ENCODE measurements at places on chromosomes 12 and 14.

- no peak for DNase-seq
Observed at GRCh38 chr12:68235576-68235975, 10.0 kb upstream of the IL26 start.

- no peak for DNase-seq
Observed at GRCh38 chr12:38411426-38411825, 94.9 kb downstream of the ALG10B start.

DNA sequence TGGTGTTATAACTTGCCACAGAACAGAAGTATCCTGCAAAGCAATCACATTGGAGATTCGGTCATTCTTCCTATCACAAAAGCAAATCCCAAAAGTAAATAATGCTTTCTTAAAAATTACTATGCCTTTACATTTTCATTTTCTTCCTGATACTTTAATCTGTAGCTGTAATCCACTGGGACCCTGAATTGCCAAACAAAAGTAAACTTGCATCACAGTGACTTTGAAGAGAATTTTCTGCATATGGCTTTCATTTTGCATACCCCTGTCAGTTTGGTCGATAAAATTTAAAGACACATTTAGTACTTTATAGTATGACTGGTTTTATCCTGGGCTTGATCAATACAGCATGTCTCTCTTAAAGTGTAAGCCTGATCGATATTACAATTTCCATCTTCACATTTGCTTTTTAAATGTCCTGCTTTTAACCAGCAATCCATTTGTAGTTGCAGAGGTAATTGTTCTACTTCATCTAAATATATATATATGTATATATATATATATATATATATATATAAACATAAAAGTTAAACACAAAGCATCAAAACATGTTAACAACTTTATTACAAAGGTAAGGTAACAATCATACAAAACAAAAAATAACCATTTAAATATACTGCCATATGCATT is 53.7 kb upstream of the PLEKHA5 start:
- no peak for DNase-seq

DNA sequence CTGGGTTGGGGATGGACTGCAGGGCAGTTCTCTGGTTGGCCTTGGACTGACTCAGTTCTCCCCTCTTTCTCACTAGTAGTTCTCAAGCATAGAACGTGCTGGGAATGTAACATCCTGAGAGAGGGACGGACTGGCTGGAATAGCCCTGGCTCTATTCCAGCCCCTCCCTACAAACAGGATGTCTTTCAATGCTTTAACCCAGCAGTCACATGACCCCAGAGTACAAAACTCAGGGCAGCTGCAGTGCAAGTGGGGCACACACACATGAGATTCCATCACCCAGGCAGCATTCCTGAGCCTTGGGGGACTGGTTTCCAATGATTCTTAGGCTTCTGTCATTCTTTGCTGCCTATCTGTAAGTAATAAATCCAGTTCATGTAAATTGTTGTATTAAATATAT is 1.6 kb upstream of the ACOT6 start:
- DNase-seq, result no peak

- no peak for DNase-seq
Observed at GRCh38 chr14:101027291-101027690, 123.8 kb upstream of the RTL1 start.

DNA sequence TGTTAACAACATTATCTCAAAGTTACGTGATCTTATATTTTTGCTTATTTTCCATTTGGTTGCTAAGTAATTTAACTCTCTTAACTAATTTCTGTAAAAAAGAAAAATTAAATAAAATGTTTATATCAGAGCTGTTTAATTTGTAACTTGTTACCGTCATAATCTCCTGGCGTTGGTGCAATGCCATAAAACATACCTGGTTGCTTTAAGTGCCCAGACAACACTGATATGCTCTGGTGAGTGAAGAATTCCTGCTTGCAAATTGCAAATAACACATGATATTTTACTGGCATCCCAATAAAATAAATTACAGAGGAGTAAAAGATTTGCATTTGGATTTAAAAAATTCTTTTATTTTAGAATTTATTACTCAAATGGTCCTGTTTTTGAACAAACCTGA is 640.1 kb upstream of the MIS18BP1 start:
- DNase-seq, result no peak

DNA sequence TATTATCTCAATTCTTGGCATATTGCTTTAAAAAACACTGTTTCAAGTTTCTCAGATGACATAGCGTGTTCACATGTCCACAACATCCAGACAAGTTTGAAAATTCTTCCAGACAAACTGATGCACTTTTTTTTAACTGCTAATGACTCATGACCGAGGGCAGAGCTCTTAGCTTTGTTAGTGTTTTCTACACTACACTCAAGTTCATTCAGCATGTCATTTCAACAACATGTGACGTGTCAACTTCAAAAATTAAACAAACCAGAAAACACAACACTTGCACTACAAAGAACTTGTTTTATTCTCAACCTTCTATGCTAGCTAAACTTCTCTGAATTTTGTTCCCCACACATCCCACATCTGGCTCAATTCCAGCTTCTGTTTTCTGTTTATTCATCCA is 1186.3 kb upstream of the FLRT2 start:
- DNase-seq, result no peak

- no peak for DNase-seq
Observed at GRCh38 chr12:126069549-126070165, 1004.4 kb downstream of the AACS start.

- DNase-seq, result no peak
Observed at GRCh38 chr12:128789356-128789929, 34.3 kb downstream of the SLC15A4 start.

DNA sequence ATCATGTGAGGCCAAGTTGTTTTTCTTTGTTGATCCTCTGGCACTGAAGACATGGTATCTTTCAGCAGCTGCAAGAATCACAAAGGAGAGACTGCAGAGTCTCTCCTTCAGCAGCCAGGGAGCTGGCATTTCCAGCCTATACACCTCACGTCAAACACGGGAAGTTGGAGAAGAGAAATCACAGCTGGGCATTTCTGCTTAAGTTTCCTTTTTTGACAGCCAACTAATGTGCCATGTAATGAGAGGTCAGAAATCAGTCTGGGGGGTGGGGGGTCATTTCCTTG is 28.3 kb downstream of the PHLDA1 start:
- DNase-seq, result no peak

DNA sequence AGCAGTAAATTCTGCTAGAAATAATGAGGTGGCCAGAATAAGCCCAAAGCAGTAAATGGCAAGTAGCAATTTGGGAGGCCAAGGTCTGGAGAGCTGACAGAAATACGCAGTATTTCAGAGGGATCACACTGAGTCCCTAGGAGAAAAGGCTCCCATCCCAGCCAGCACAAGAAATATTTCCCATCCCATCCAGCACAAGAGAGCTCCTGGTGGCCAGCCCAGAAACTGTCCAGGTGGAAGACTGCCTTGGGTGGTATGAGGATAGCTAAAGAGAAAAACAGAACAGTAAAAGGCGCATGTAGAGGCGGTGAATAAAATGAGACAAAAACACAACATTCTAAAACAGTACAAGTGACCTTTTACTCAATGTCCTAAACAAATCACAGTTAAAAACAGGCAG is 120.7 kb downstream of the HECTD4 start:
- DNase-seq, result no peak

DNA sequence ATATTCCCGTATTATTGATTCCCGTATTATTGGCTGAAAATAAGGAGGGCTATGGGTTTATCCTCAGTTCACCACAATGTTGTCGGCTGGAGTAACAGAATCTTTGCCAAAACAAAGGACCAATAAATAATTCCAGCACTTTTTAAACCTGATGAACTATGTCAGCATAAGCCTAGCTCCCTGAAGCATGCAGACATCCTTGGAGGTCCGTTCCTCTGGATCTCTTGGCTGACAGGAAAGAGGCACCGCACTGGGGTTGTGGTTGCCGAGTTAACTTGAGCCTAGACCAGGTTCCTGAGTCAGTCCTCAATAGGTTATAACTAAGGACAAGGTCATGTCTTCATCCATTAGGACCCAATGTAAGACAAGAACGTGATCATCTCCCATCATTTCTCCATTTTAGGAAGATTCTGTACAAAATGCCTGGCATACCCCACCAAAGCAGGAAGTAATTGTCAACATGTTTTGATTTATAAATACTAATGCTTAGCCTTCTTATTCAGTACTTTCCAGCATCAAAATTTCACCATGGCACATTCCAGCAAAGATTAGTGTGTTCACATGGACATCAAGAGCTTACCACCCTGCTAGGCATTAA is 36.6 kb downstream of the NID2 start:
- DNase-seq, result no peak

GRCh38 chr14:77707355-77707723 is 484 bp downstream of the ALKBH1 start:
- no peak for DNase-seq

GRCh38 chr14:93937519-93937918 is 10.4 kb downstream of the FAM181A start:
- no peak for DNase-seq

DNA sequence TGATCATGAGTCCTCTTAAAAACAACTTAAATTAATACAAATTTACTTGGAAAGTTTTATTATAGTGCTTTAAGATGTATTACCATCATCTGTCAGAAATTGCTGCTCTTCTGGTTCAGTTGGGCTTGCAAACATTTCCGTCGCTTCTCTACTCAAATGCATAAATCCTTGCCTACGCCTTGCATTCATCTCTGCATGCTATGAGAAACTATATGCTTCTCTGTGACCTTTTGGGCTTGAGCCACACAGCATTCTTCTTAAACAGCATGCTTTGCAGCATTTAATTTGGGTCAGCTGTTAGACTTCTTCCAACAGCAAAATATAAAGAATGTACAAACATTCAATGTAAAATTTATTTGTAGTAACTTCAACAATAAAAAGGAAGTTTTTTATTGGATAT is 305.7 kb upstream of the FLRT2 start:
- no peak for DNase-seq

- peak; percentile 47 for DNase-seq
Observed at GRCh38 chr12:100987552-100988521, 193.3 kb downstream of the ANO4 start.

GRCh38 chr14:64826845-64827244 is 52.9 kb downstream of the SPTB start:
- DNase-seq, result no peak

GRCh38 chr12:121530600-121531355 is 50.0 kb downstream of the KDM2B start:
- DNase-seq, result no peak

DNA sequence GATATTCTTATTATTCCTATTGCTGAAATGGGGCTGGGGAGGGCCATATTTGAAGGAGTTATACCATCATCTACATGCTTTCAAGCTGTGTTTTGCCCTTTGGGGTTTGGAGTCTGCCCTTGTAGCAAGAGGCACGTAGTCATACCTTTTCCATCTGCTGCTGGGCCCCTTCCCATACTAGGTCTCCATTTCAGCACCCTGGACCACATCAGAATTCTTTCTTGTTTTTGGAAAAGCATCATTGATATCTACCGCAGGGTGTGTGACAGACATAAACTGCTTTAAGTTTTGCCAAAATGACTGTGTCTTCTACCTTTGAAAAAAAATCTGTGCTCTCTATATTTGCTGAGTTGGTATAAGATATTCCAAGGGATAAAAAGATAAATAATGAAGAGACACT is 12.3 kb upstream of the DUSP6 start:
- DNase-seq, result no peak

- DNase-seq, result no peak
Observed at GRCh38 chr12:80946591-80946990, 8.9 kb upstream of the LIN7A start.

GRCh38 chr12:97751704-97752103 is 289.1 kb downstream of the RMST start:
- no peak for DNase-seq

DNA sequence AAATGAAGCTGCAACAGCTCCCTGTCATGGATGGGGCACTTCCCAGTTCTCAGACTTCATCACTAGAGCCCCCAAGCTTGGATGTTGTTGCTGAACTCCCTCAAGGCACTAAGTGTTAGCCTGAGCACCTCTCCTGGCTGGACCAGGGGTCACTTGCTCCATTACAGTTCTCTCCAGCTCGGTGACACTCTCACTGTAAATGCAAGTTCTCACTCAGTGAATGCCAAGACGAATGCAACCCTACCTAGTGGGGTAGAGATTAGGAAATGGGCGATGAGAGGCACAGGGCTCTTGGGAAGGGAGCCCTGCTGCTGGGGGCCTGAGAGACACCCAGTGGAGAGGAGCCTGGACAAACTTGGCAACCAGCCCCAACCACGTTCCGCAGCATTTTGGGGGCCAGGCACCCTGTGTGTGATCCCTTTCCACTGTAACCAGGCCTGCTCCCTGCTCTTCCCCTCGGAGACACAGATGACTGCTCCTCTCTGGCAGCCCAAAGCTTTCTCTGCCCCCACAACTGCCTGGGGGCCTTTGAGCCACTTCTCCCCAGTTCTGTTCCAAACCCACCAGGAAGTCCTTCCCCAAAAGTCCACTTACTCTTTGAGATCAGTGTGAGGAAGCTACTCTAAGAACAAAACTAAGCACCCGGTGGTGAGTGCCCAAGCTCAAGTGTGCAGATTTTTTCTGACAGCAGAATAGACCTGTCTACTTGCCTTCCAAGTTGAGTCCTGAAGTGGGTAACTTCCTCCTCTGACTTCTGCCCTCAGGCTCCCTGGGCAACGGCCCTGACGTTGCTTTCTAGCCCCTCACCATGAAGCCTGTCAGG is 8.0 kb upstream of the SELPLG start:
- no peak for DNase-seq

GRCh38 chr12:19411234-19412204 is 27.8 kb upstream of the AEBP2 start:
- no peak for DNase-seq

DNA sequence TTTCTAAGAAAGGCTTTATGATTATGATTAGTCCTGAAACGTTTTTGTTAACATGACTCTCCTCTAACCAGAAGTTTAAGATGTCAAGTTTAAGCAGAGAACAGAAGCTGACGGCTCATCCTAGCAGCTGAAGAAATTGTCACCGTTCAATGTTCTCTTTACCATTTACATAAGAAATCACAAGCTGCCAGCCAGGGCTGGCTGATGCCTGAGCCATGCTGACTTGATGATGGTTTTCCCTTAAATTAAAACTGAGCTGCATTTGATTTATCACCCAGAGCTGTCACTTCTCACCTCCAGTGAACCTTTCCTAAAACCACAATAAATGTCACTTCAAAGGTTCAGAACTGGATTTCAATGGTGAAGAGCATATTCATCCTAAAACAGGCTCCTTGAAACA is 153.6 kb downstream of the KTN1 start:
- DNase-seq, result no peak
